ENCODE measurements at places on chromosomes 13 and 19.

- no peak for DNase-seq
Measured at GRCh38 chr13:40931719-40932118, 87.4 kb downstream of the ELF1 start.

DNA sequence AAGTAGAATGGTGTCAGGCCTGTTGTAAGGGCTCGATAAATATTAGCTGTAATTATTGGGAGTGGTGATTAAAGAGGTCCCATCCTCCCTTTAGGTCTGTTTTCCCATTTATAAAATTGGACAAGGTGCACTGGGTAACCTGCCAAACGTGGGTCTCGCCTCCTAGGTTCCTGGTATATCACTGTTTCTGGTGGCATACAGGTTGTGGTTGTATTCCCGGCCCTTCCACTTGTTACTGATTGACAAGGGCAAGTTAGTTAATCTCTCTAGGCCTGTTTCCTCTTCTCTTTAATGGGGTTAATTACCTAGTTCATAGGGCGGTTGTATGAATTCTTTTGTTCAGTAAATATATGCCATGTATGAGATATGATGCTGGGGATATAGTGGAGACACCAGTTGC is 1.5 kb downstream of the PPP2R1A start:
- no peak for DNase-seq

GRCh38 chr13:60282186-60282585 is 114.8 kb upstream of the TDRD3 start:
- no peak for DNase-seq

GRCh38 chr13:42046448-42046847 is 2.0 kb upstream of the DGKH start:
- DNase-seq: no peak

DNA sequence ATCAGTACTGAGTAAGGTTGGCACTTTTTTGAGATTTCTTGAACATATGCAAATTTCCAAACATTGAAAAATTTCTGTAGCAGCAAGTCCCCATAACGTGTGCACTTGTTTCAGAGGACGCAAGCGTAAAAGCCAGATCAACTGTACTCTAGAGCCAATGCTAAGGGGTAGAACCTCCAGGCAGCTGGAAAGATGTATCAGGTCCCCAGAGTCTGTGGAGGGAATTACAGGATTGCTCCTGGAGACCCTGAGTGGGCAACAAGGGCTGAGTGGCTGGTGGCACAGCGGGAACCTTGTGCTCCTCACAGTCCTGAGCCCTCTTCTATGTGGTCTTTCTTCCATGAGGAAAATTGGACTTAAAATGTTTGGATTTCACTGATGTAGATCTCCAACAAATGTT is 53.9 kb upstream of the AMER2 start:
- DNase-seq: no peak

DNA sequence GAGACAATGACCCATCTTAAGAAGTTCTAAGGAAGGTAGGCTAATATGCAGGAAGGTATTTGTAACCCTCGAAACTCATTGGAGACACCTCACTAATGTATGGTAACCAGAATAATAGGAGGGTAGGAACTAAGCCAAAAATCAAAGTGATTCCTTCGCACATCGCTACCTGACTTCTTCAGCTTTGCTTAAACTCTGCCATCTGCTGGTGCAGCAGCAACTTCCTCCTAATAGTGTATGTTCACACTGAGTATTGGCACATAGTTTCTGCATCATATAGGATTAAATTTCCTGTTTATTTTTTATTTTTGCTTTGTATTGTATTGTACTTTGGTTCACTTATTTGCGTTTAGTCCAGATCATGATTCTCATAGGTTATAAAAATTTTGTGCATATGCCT is 676.2 kb downstream of the GPC5 start:
- DNase-seq: no peak

DNA sequence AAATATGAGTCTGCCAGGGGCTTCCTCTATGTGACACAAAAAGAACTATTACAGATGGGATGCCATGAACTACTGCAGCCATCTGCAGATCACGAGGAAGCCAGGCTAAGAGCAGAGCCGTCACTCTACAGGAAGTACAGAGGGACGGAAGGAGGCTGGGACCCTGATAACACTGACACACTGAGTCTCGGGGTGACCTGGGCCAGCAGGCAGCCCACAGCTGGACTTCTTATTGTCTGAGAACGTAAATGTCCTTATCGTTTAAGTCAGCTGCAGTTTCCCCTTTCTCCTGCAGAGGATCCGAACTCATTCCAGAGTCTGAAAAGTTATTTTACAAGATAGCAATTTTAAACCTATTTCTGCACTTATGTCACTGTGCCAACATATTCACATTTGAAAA is 20.7 kb downstream of the PARP4 start:
- no peak for DNase-seq

- no peak for DNase-seq
Measured at GRCh38 chr13:101917833-101918661, 465.6 kb downstream of the ITGBL1 start.

Data from adipocyte (in vitro differentiated cells).